T-helper 17 cell (primary cell): ENCODE measurements at places on chromosomes 3 and 15.

- peaks cover 12% of the 10 kb centered on the region for H3K27me3 ChIP-seq
- no peaks in the 10 kb centered on the region for H3K36me3 ChIP-seq
- no peak for DNase-seq
- no peaks in the 10 kb centered on the region for H3K4me1 ChIP-seq
- no peak overlapping the region for H3K27ac ChIP-seq
- H3K4me3 ChIP-seq, result no peak overlapping the region
Measured at GRCh38 chr3:130374908-130375307, 29.4 kb downstream of the COL6A5 start.

- H3K4me3 ChIP-seq, result no peak overlapping the region
- H3K36me3 ChIP-seq, result no peaks in the 10 kb centered on the region
- H3K4me1 ChIP-seq, result no peaks in the 10 kb centered on the region
Measured at GRCh38 chr3:167852216-167852615, 116.7 kb downstream of the SERPINI1 start.

- H3K27ac ChIP-seq, result peak overlapping the region; percentile 53
- H3K4me3 ChIP-seq, result no peak overlapping the region
- no peaks in the 10 kb centered on the region for H3K27me3 ChIP-seq
- DNase-seq, result no peak
- peaks cover 3% of the 10 kb centered on the region for H3K4me1 ChIP-seq
- peaks cover 6% of the 10 kb centered on the region for H3K36me3 ChIP-seq
Measured at GRCh38 chr3:39094851-39095677, 12.4 kb downstream of the GORASP1 start.

DNA sequence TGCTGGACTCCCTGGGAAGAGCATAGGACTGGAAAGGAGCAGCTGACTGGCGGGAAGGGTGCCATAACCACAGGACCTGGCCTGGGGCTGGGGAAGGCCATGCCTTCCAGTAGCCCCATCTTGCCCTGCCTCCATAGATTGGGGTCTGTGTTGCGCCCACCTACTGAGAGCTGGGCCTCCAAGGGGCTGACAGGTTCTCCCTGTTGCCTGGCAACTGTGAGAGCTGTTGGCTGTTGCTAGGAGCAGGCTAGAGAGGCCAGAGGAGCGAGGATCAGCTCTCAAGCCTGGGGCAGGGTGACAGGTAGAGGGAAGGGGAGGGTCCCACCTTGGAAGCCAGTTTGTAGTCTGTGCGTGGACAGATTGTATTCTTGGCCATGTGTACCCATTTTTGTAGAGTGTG, 2.8 kb upstream of the GNAI2 start:
- peaks cover 7% of the 10 kb centered on the region for H3K36me3 ChIP-seq
- H3K27me3 ChIP-seq, result no peaks in the 10 kb centered on the region
- DNase-seq, result no peak
- peak overlapping the region; percentile 68 for H3K27ac ChIP-seq

DNA sequence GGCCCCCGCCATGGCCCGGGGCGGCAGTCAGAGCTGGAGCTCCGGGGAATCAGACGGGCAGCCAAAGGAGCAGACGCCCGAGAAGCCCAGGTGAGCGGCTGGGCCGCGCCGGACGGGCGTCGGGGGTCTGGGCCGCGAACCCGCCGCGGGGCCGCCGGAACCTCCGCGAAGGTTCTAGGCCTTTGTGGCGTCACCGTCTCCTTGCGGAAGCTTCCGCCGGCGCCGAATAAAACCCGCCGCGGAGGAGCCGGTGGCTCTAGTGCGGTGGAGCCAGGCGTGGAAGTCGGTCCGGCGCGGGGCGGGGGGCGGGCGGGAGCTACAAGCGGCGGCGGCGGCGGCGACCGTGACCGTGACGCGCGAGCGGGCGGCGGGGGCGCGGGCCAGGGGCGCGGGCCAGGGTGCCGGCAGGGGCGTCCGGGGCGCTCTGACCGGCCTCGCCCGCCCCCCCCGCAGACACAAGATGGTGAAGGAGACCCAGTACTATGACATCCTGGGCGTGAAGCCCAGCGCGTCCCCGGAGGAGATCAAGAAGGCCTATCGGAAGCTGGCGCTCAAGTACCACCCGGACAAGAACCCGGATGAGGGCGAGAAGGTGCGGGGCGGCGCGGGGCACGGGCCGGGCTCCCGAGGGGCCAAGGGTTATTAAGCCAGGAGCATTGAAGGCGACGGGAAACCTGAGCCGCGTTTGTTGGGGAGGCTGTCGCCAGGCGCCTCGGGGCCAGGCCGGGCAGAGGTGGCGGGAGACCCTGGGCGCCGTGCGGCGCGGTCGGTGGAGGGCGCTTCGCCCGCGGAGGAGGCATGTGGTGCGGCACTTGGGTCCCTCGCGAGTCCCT, at the start of gene DNAJA4:
TSS of gene DNAJA4 (plus strand) at position 259 of the 833 bp plus-strand sequence. CDS start at position 461, 202 bp downstream.
- DNase-seq, result peak; percentile 48
- peaks cover 4% of the 10 kb centered on the region for H3K27me3 ChIP-seq
- no peaks in the 10 kb centered on the region for H3K36me3 ChIP-seq
- H3K27ac ChIP-seq, result peak within 1 kb of the TSS; percentile 87
- H3K4me3 ChIP-seq, result peak within 1 kb of the TSS; percentile 88
- peaks cover 19% of the 10 kb centered on the region for H3K4me1 ChIP-seq

DNA sequence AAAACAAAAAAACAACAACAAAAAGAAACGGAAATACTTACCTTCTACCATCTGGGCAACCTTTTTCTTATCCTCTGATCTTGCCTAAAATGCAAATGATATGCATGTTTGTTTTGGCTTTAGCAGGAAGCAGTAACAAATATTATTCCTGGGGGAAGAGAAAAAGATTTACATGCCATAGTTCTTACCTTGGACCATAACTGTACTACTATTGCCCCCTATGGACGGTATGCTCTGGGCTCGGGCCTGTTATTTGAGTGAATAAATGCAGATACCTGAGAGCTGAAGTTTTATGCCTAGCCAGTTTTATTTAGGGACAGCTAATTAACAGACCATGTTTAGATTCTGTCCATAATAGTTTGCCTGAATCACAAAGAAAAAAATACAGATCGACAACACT, 12.6 kb upstream of the STARD5 start:
- no peak for DNase-seq
- H3K4me1 ChIP-seq, result peaks cover 12% of the 10 kb centered on the region
- H3K27ac ChIP-seq, result no peak overlapping the region

DNA sequence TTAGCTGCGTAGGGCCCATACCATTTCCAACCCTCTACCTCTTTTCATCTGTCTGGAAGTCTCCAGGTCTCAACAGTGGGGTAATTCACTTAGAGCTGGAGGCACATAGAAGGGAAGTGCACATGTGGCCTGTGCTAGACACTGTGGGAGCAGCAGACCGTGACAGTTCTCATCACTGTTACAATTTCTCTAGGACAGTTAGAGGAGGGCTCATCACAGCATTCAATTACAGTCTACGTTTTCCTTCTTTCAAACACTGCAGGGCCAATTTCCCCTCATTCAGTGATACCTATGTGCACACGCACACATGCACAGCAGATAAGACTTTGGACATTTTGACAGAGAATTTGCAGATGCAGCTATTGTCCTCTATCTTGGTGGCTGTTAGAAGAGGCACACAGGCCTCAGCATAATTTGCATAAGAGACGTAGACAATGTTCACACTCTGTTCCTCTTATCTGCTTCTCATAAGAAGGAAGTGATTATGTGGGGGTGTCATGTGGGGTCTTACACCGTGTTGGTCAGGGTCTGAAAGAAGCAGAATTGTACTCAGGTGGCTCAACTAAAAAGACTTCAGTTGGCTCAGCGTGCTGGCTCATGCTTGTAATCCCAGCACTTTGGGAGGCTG, 12.6 kb upstream of the HRG start:
- H3K36me3 ChIP-seq, result no peaks in the 10 kb centered on the region
- H3K27ac ChIP-seq, result no peak overlapping the region
- no peaks in the 10 kb centered on the region for H3K4me1 ChIP-seq

DNA sequence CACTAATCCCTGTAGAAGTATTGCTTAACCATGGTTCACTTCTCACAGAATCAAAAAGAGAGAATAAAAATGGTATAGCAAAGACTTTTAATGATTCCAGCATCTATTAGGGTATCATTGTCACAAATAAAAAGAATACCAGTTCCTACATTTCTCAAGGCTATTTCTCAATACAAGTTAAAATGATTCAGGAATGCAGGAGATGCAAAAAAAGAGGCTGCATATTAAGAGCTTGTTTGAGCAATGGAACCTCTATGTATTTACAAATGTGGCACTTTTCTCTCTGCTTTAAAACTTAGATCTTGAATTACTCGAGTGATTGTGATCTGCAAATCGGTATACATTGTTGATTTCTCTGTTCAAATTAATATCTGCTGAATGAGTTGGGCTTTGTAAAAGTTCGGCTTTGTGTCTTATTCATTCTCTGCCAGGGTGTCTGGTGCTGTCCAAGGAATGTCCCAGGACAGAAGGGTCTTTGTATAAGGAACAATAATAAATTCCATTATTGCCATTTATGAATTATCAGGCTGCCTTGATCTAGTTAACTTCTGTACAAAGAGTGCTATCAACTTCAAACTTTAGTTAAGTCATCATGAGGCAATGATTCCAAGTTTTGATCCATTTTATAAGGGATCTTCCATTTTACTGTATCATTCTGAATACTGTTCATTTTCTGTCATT, 364.2 kb downstream of the RBMS3 start:
- H3K4me3 ChIP-seq, result no peak overlapping the region
- no peaks in the 10 kb centered on the region for H3K4me1 ChIP-seq
- H3K27me3 ChIP-seq, result no peaks in the 10 kb centered on the region

- H3K4me1 ChIP-seq, result peaks cover 35% of the 10 kb centered on the region
- peak within 1 kb of the TSS; percentile 95 for H3K4me3 ChIP-seq
- DNase-seq, result no peak
- H3K27me3 ChIP-seq, result peaks cover 87% of the 10 kb centered on the region
Measured at GRCh38 chr15:60004009-60004845, at the start of gene FOXB1. Gene FOXB1 (plus strand): TSS chr15:60004311. CDS start chr15:60004964, 653 bp downstream.

GRCh38 chr3:185865247-185865646, 40.4 kb upstream of the IGF2BP2 start:
- no peak overlapping the region for H3K4me3 ChIP-seq
- peaks cover 3% of the 10 kb centered on the region for H3K4me1 ChIP-seq
- H3K36me3 ChIP-seq, result peaks cover 2% of the 10 kb centered on the region
- DNase-seq, result no peak

- H3K4me1 ChIP-seq, result no peaks in the 10 kb centered on the region
- no peaks in the 10 kb centered on the region for H3K36me3 ChIP-seq
- no peak overlapping the region for H3K4me3 ChIP-seq
- no peak for DNase-seq
- no peak overlapping the region for H3K27ac ChIP-seq
- H3K27me3 ChIP-seq, result no peaks in the 10 kb centered on the region
Measured at GRCh38 chr3:145698749-145699148, 462.2 kb downstream of the PLOD2 start.

- H3K4me1 ChIP-seq, result peaks cover 2% of the 10 kb centered on the region
- DNase-seq, result no peak
- no peaks in the 10 kb centered on the region for H3K27me3 ChIP-seq
- H3K4me3 ChIP-seq, result no peak overlapping the region
- H3K27ac ChIP-seq, result no peak overlapping the region
Measured at GRCh38 chr3:107347751-107348150, 29.5 kb upstream of the CCDC54 start.

GRCh38 chr3:60792249-60792852, 458.9 kb downstream of the FHIT start:
- no peaks in the 10 kb centered on the region for H3K36me3 ChIP-seq
- no peak overlapping the region for H3K27ac ChIP-seq
- no peak for DNase-seq
- H3K4me1 ChIP-seq, result no peaks in the 10 kb centered on the region
- H3K27me3 ChIP-seq, result peaks cover 4% of the 10 kb centered on the region
- no peak overlapping the region for H3K4me3 ChIP-seq

- H3K4me1 ChIP-seq, result peaks cover under 1% of the 10 kb centered on the region
- H3K36me3 ChIP-seq, result peaks cover 5% of the 10 kb centered on the region
- no peak for DNase-seq
Measured at GRCh38 chr3:124766113-124767095, 36.2 kb downstream of the UMPS start.

GRCh38 chr3:154310840-154311239, 13.4 kb downstream of the DHX36 start:
- no peaks in the 10 kb centered on the region for H3K27me3 ChIP-seq
- peaks cover 21% of the 10 kb centered on the region for H3K4me1 ChIP-seq
- H3K36me3 ChIP-seq, result peaks cover 15% of the 10 kb centered on the region
- no peak for DNase-seq
- no peak overlapping the region for H3K27ac ChIP-seq

DNA sequence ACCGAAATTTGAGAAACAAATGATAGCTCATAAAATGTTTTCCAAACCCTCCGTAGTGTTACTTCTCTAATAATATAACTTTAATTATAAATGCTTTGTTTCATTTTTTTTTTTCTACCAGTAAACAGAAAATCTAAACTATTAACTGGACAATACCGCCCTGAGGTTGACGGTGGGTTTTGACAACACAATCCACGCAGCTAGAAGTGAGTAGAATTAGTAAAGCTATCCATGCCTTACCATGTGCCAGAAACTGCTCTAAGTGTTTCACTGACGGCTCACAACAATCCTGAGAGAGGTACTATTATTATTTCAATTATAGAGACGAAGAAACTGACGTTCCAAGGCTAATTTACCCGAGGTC, 410 bp downstream of the NDUFAF1 start:
- no peak for DNase-seq
- no peaks in the 10 kb centered on the region for H3K27me3 ChIP-seq
- no peaks in the 10 kb centered on the region for H3K36me3 ChIP-seq
- peaks cover 7% of the 10 kb centered on the region for H3K4me1 ChIP-seq
- peak overlapping the region; percentile 95 for H3K27ac ChIP-seq

DNA sequence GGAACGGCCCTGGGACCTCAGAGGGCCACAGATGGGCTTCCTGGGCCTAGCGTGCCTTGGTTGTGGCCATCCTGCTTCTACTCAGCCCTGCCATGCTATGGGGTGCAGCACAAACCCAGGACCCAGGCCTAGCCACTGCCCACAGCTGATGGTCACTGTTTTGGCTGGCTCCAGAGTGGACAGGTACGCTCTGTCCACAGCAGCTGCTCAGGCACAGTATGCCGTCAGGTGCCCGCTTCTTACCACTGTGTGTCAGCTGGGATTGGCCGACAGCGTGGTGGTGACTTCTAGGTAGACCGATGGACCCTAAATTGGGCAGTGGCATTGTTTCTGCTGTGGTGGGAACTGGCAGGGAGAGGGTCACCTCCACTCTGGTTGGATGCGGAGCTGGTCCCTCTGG, 47.3 kb downstream of the KLF13 start:
- no peak overlapping the region for H3K4me3 ChIP-seq
- H3K27me3 ChIP-seq, result no peaks in the 10 kb centered on the region
- peaks cover 40% of the 10 kb centered on the region for H3K4me1 ChIP-seq
- peak overlapping the region; percentile 72 for H3K27ac ChIP-seq
- DNase-seq, result no peak
